ENCODE measurements at places on chromosomes 6 and 20.

DNA sequence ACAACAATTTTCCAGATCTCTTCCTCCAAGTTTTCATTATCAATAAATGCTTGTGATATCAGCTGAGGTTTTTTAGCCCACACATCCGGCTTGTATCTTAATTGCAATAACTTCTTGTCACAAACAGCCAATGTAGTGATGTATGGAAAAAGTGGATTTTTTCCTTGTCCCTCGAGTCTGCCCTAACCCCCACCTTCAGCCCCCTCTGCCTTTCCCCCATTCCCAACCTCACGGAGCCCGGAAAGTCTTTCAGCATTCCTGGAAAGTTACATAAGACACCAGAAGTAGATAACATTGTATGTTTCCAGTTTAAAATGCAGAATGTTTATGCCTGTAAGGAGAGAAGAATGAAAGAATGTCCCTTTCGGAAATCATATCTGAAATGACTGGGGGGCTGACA is 179.2 kb upstream of the PHACTR1 start:
- DNase-seq = no peak

- DNase-seq = no peak
These were observed 165.0 kb downstream of the PDE7B start for GRCh38 chr6:136016228-136017225.

GRCh38 chr6:120303527-120303926 is 954.0 kb upstream of the MAN1A1 start:
- DNase-seq = no peak

DNA sequence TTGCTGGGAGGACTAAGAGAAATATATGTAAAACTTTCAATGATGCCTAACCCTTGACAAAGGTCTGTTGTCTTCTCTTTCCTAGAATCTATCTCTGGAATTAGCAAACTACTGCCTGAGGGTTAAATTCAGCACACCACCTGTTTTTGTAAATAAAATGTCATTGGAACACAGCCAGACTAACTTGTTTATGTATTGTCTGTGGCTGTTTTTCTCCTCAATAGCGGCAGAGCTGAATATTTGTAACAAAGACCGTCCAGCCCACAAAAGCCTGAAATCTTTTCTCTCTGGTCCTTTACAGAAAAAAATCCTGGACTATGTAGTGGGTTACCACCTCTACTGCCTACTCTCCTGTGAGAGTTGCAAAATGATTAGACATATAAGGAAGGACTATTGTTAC is 33.3 kb upstream of the SYNDIG1 start:
- DNase-seq = no peak

- DNase-seq = no peak
These were observed 90.3 kb downstream of the BCAS1 start for GRCh38 chr20:53980031-53980465.

DNA sequence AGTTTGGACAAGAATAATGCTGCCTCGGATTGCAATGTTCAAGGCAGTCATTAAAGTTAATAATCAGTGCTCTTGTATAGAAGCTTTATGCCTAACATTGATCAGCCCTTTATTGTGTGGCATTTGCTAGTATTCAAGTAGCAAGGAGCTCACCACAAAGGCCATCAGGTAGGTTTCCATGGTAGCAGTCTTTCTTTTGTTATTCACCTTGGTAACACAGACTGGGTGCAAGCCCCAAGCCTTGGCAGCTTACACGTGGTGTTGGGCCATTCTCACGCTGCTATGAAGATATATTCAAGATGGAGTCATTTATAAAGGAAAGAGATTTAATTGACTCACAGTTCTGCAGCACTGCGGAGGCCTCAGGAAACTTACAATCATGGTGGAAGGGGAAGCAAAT is 149.3 kb downstream of the ADAT2 start:
- no peak for DNase-seq

GRCh38 chr20:48523191-48523995 is 304.4 kb downstream of the PREX1 start:
- DNase-seq = peak; percentile 42

- DNase-seq = no peak
These were observed 157.0 kb downstream of the MRPL14 start for GRCh38 chr6:43970068-43970912.
